ENCODE measurements at places on chromosomes 5 and 9.

- DNase-seq = no peak
Observed at GRCh38 chr9:124054582-124055227, 43.1 kb downstream of the LHX2 start.

GRCh38 chr5:108625654-108626053 is 122.0 kb upstream of the FER start:
- DNase-seq = no peak

DNA sequence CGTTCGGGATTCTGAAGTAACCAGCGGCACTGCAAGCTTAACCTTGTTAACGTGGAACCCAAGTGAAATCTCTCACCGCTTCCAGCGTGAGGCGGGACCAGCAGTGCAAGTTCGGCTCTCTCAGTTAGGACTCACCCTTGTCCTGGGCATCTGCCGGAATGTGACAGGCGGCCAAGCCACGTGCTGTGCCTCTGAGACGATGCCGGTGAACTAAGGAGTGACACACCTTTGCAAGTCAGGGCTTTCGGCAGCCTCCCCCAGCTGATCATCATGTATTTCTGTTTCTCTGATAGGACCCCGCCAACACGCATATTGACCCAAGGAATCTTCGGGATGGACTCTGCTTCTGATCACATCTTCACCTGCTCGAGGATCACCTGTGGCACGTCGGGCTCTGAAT is 415.0 kb upstream of the IRX1 start:
- no peak for DNase-seq

DNA sequence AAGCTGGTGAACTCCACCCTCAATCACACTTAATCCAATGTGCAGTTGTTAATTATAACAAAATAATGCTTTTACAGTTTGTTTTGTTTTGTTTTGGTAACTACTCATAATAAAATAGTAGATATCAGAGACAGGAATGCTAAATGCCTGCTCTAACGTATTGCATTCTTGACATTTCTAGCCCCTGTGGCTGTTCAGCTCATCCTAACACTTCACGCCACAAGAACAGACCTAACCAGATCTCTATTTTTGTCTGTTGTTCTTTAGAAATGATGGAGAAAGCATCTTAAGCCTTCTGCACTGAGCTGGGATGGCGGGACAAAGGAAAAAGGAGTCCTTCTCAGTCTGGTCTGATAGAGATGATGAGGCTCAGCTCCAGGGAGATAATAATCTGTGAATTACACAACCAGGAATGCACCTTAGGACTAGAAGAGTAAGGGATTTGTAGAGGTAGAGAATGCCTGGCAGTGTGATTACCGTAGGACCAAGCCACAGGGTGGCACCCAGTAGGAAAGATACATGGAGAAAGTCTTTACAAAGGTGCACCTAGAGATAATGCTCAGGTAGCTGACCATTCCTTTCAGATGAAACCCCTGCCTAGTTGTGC is 628.8 kb downstream of the PDE4D start:
- no peak for DNase-seq

GRCh38 chr9:136187683-136188586 is 17.0 kb downstream of the LHX3 start:
- DNase-seq = no peak

- no peak for DNase-seq
Observed at GRCh38 chr5:18305288-18305924, 671.1 kb downstream of the TAF11L14 start.

DNA sequence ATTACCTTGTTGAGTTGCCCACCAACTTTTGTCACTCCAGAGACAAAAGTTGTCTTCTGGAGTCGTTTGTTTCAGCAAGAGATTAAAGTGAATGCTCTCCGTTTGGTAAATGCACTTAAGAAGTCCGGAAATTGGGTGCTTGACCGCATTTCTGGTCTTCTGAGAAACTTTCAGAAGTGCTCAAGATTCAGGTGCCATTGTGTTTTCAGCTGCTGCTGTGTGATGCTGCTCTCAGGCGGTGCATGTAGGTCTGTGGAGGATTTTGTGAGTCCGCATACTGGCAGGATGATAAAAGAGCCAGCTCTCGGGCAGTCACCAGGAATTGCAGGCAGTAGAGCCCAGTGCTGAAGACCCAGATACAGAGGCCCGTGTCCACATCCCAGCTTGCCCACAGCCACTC is 5.9 kb upstream of the NFIL3 start:
- no peak for DNase-seq

- DNase-seq = no peak
Observed at GRCh38 chr9:137195525-137196220, 4.9 kb downstream of the TPRN start.

DNA sequence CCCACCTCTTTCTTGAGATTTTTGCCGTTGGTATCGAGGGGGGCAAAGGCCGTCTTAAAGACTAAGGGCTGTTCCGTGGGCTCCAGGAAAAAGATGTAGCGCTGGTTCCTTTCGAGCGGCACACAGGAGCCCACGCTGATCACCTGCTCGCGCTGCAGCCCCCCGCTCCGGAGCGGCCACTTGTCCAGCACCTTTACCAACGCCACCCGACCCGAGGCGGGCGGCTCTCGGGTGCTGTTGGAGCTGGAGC is 781 bp downstream of the NRG2 start:
- DNase-seq = no peak

GRCh38 chr5:172223901-172224873 is 30.2 kb downstream of the EFCAB9 start:
- no peak for DNase-seq

DNA sequence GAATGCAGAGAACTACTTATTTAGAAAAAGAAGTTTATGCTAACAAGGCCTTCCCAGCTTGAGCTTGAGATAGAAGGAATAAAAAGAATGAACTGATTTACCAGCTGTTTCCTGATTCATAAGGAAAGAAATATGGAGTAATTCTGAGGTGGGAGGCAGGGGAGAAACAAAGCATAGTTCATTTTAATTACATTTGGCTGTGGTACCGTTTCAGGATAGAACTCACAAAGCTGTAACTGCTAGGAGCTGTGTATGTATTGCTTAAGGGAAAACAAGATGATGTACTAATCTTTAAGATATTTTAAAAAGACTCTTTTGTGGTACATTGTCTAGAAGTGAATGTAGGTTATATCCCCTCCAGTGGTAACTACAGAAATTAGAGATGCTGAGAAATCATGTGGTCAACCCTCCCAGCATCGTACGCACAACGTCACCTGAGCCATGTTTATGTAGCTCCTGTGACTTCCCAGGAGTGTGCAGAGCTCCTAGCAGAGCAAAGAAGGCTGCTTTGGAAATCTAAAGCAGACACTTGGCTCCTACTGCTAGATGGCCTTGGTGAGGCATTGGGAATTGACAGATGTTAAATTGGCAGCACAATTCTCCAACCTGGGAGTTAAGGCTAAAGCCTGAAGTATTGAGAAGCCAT is 208.3 kb upstream of the VLDLR start:
- DNase-seq = no peak
